ENCODE measurements at places on chromosomes 4 and X.

GRCh38 chrX:65610481-65610880 is 57.0 kb upstream of the MSN start:
- DNase-seq = no peak

- DNase-seq = no peak
Observed at GRCh38 chrX:65148232-65148631, 172.0 kb upstream of the ZC4H2 start.

DNA sequence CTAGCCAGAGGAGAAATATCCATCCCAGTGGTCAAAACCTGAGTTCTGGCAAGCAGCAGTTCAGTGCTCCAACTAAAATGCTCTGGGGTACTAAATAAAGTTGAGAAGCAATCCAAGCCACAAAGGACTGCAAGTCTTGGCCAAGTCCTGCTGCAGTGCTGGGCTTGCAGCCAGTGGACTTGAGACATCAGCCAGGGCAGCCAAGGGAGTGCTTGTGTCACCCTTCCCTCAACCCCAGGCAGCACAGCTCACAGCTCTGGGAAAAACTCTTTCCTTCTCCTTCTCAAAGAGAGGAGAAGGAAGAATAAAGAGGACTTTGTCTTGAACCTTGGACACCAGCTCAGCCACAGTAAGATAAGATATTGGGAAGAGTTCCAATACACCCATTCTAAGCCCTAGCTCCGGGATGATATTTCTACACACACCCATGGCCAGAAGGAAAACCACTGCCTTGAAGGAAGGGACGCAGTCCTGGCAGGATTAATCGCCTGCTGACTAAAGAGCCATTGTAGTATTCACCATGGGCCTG is 99.8 kb downstream of the PTCHD1 start:
- peak; percentile 37 for DNase-seq

DNA sequence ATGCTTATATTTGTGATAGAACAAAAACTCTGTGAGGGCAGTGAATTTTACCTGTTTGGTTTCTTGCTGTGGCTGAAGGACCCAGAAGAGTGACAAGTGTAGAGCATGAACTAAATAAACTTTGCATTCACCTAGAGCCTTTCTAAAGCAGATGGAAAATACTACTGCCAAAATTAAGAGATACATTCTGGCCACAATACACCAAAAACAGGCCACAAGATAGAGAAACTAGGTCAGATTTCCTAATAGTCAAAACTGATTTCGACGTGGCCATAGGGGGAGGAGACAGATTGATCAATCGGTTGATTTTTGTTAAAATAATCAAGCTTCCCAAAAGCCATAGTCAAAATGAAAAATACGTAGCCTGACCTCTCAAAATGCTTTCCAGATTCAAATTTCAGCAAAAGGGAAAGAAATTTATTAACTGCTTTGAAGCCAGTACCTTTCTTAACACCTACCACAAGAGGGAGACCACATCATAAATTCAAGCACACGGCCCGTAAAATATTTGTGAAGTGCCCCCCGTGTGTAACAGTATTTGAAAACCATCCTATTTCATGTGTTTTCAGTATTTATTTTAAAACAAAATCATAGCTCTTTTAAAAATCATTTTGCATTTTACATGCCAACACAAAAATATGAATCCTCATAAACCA is 132.4 kb downstream of the CORIN start:
- DNase-seq = no peak

DNA sequence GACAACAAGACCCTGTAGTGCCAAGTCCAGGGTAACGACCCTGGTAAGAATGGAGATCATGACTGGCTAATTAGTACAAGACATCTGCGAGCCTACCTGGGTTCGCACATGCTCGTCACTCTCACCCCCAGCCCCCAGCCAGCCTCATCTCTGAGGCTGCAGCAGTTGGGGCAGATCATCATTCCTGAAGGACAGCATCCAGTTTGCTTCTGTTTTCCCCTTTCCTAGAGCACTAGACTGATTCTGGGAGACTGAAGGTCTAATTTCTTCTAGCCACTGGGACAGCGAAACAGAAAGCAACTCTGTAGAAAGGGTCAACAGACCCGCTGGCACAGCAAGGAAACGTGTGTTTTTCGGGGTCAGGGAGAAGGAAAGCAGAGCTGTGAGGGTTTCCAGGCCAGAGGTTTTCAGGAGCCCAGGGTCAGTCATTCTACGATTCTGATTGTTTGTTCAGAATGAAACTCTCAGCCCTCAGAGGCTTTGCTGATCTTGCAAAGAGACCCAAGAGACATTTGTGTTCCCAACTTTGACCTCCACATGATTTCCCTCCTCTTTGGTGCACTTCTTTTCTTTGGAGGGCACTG is 343.1 kb upstream of the NOCT start:
- no peak for DNase-seq

DNA sequence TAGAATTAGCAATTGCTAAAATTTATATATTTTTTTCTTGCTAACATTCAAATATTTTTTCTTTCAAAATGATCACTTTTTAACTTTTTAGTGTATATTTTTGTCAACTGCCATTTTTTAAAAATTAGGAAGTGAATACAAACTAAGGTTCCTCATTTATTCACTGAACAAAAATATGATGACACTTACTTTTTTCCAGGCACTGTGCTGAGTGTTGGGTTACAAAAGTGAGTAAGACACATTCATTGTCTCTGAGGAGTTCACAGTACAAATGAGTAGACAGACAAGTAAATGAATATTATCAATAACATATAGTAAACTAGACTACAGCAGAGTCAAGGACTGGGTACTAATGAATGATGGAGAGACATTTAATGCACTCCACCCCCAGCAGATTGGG is 543.5 kb downstream of the PDHA2 start:
- no peak for DNase-seq

GRCh38 chr4:102444752-102445151 is 56.4 kb upstream of the NFKB1 start:
- DNase-seq = no peak

- DNase-seq = no peak
Observed at GRCh38 chr4:123776267-123776666, 379.7 kb downstream of the SPRY1 start.

- DNase-seq = no peak
Observed at GRCh38 chr4:48591372-48591771, 101.3 kb downstream of the ZAR1 start.

- DNase-seq = peak; percentile 40
Observed at GRCh38 chr4:8316911-8317351, 47.4 kb downstream of the HTRA3 start.

GRCh38 chr4:113673450-113673849 is 88.1 kb downstream of the CAMK2D start:
- DNase-seq = no peak

DNA sequence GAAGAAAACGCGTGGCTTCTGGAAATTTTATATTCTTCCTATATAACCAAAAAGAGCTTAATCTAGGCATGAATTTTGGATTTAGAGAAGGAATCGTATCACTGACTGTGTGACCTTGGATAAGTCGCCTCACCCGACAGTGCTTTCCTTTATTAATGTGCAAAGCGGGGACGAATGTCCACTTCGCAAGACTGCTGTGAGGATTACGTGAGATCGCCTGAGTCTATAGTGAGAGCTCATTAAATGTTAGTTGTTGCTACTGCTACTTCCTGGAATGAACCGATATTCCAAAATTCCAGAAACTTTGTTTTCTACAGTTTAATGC is 448 bp upstream of the TBC1D8B start:
- DNase-seq = no peak

GRCh38 chrX:94121799-94122198 is 447.8 kb downstream of the FAM133A start:
- no peak for DNase-seq
